Ovary (tissue), 10 donors: ENCODE measurements at places on chromosomes 5 and 9. TPM values are rescaled to one million over a fixed set of nuclear protein-coding genes. Genes with fewer than 3 reads are reported as not detected.
A peak's percentile ranks its signal among the peaks of the same experiment; 100 is the strongest.

SGTB gene
- 9.0 TPM for total RNA-seq

PCDHA8 gene
- 0.52 TPM for total RNA-seq

GBGT1 gene
- total RNA-seq, result 30.5 TPM

SPINK13 gene
- 0.55 TPM for total RNA-seq

PAIP1 gene
- total RNA-seq, result 75.8 TPM

RORB gene
- 0.53 TPM for total RNA-seq

CDO1 gene
- 13.7 TPM for total RNA-seq

CENPK gene
- total RNA-seq, result 0.83 TPM

DNA sequence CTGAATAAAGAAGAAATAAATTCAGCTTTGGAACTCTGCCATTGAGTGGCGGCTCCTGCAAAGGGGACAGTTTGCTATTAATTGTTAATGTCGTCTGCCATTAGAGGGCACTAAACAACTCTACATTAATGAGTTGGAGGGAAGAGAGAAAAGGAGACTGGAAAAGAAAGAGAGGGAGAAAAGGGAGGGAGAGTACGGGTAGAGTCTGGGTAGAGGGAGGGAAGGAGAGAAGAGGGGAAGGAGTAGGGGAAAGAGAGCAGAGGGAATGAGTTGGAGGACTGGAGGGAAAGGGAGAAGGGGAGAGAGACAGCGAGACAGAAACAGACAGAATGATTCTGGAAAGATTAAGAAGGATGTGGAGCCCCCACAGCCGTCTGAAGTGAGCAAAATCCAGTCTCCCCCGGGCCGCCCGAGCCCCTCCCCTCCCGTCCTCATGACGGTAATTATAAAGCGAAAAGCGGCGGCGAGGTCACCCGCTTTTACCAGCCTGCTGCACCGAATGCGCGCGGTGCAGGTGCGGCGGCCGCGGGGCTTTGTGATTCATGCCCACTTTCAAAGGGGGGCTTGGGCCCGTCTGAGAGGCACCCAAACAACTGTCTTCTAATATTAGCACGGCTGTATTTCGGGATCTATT is 1.9 kb upstream of the FST start:
- DNase-seq, result peak; percentile 22

DNA sequence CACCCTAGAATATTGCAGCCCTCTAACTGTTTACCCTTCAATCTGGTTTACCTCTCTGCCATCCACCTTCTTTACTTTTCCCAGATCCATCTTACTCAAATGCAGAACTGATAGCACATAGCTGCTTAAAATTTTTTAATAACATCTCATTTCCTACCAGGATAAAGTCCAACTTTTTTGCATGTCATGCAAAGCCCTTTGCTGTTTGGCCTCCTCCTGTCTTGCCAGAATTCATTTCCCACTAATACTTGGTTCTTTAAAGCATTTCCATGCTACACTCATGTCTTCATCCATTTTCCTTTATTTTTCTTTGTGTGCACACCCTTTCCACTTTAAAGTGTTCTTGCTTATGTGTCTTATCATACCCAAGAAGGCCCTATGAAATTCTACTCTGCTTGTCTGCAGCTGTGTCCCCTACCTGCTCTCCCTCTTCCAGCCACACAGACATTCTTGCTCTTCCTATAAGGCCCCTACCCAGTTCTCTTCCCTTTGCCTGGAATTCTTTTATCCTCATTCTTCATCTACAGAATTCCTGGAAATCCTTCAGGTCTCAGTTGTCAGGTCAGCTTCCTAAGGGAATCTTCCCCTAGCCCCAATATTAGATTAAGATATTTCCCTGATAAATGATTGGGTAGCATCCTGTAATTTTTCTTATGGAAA is 50.3 kb downstream of the TLE4 start:
- DNase-seq, result no peak

DNA sequence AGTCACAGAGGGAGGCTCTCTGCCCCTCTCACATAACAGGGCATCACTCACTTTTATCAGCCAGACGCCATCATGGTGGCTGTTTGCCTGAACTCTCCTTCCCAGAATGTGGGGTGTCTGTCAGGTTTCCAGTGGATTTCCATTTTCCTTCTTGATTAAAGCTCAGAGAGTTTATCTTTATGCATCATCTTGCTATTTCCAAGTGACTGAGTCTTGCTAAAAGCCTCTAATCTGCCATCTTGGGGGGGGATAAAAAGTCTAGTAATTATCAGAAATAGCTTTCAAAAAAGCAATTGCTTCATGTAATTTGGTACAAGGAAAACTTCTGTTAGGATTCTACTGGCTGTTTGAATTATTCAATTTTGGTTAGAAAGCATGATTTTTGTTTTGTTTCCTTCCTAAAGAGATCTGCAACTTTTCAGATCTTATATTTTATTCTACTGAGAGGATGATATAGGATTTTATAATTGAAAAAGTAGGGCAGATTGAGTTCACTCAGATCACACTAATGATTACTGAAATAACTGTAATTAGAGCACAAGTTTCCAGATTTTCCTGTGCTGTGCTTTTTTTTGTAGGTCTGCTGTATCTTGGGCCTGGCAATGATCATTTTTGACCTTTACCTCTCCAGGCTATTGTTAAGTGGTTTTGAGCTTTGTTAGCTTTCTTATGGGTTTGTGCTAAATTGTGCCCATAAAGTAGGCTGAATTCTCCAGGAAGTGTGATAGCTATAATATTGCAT is 661.5 kb downstream of the TLE4 start:
- no peak for DNase-seq

DNA sequence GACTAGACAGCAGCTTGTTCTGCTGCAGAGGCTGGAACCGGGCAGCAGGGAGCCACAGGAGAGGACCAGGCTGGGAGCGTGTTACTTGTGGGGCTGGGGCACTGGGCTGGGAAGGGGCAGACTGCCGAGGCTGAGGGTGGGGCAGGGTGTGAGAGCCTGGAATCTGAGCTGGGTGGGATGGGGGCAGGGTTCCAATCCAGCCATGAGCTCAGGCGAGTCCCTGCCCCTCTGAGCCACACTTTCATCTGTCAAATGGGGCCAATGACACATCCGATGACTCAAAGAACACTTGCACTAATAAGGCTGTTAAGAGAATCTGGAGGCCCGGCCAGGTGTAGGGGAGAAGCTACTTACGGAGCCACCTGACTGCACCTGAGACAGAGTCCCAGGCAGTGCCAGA is 18.7 kb upstream of the WDR38 start:
- no peak for DNase-seq

GRCh38 chr5:74040065-74040551 is 414.1 kb downstream of the ARHGEF28 start:
- peak; percentile 39 for DNase-seq

DNA sequence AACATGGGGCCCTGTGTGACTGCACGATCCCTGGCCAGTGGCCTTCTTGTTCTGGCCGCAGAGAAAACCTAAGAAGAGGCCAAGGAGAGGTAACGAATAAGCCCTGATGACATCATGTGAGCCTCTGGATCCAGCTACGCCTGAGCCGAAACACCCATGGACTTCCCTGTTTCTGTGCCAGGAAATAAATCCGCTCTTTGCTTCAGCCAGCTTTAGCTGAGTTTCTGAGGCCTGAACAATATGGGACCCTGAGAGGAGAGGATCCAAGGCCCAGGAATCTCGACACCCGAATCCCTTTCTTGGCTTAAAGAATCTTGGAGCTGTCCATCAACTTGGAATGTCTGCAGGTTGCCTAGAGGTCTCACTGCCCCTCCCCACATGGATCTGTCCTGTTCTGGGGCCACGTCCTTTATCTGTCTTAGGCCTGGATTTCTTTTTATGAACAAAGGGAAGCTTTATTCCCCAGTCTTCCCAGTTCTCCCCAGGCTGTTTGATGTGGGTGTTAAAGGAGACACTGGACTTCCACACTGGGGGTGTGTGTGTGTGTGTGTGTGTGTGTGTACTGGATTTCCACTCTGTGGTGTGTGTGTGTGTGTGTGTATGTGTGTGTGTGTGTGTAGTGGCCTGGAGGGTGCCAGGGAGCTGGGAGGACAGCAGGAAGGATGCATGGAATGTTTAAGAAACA is 13.7 kb downstream of the IER5L start:
- peak; percentile 43 for DNase-seq

GRCh38 chr5:155015239-155015638 is 1.7 kb downstream of the KIF4B start:
- no peak for DNase-seq

GRCh38 chr9:15942831-15943424 is 390.1 kb downstream of the CCDC171 start:
- no peak for DNase-seq

DNA sequence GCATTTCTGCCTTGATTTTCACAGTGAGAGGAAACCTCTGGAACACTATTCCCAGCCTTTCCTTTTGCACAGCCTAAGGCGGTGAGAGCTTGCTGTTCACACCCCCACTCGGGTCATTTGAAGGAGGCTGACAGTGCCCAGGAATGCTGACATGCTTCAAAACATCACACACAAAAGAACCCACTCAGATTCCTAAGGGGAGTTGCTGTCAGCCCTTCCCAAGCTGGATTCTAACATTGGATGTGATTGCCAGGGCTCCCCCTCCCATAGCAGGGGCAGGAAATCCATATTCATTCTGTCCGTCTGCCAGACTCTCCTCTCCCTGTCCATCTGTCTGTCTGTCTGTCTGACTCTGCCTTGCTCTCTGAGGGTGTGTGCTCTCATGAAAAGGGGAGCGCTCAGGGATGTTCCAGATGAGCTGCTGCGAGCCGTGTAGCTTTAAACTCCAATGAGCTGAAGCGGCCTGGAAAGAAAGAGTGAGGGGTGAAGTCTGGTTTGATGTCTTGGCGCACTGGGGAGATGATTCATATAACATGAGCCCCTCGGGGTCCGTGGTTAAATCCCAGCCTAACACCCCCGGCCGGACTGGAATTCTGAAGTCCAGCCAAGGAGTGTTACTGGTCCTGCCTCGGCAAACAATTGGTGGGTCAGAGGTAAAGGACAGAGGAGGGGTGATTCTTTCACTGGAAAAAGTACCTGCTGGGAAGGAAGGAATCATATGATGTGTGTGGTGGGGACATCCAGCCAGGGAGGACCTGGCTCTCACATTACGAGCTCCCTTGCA is 517.0 kb downstream of the CCDC171 start:
- no peak for DNase-seq

GRCh38 chr5:172852490-172853354 is 18.7 kb downstream of the ERGIC1 start:
- no peak for DNase-seq

DNA sequence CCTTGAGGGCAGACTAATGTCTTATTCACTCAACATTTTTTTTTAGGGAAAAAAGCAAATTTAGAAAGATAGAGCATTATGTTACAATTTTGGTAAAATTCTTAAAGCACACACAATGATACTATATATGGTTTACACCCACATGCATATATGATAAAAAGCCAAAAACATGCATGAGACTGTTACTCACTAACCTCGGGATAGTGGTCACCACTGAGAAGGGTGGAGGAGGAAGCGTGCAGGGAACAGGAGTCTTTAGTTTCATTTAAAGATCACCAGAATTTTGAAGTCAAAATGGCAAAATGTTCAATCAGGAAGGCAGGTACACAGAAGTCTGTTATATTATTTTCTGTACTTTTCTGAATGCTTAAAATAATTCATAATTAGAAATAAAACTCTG is 9.2 kb downstream of the ARL15 start:
- no peak for DNase-seq

DNA sequence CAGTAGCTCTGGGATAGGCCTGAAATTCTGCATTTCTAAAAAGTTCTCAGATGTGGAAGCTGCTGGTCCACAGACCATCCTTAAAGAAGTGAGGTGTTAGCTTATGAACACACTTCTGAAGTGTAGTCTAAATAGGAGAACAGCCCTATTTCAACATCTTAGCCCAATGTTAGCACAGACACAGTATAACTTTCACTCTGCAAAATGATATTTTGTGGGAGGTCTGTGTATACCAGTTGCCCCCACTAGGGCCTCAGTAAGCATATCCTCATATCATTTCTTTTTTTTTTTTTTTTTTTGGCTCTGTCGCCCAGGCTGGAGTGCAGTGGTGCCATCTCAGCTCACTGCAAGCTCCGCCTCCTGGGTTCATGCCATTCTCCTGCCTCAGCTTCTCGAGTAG is 7.5 kb upstream of the HABP4 start:
- DNase-seq, result no peak

GRCh38 chr9:125391704-125392103 is 130.1 kb downstream of the GAPVD1 start:
- no peak for DNase-seq

DNA sequence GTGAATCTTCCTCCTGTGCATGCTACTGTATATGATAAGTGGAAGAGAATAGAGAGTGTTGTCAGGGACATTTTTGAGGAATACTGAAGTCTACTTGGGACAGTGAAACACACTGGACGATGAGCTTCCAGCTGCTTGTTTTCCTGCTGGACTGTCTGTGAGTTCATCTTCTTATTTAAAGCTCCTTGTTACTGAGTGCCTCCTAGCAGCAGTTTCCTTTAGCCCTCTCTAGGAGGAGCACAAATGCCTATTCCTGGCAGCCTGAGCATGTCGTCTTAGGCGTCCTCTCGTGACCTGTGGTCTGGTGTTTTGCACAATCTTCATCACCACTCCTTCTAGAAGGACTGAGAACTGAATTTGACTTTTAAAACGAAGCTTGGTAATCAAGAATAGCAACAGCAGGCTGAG is 43.8 kb downstream of the ANKRD33B start:
- no peak for DNase-seq

- no peak for DNase-seq
Observed at GRCh38 chr9:34777666-34778065, 67.7 kb upstream of the CCL21 start.

DNA sequence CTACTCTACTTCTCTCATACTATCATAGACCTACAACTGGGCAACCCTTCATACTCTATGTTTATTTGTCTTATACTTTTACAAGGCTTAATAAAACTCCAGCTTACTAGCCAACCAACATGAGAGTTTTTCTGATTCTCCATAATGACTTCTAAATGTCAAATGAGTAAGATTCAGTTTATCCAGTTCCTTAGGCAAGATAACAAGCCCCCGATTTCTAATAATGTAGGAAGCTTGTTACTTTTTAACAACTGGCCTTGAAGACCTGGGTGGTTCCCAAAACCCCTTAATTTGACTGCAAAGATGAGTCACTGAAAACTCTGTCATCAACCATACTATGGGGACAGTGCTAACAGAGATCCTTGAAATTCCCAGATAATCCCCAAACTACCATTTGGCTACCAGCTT is 294.6 kb upstream of the ACTBL2 start:
- no peak for DNase-seq

- DNase-seq, result no peak
Observed at GRCh38 chr5:36630201-36631145, 24.1 kb downstream of the SLC1A3 start.

DNA sequence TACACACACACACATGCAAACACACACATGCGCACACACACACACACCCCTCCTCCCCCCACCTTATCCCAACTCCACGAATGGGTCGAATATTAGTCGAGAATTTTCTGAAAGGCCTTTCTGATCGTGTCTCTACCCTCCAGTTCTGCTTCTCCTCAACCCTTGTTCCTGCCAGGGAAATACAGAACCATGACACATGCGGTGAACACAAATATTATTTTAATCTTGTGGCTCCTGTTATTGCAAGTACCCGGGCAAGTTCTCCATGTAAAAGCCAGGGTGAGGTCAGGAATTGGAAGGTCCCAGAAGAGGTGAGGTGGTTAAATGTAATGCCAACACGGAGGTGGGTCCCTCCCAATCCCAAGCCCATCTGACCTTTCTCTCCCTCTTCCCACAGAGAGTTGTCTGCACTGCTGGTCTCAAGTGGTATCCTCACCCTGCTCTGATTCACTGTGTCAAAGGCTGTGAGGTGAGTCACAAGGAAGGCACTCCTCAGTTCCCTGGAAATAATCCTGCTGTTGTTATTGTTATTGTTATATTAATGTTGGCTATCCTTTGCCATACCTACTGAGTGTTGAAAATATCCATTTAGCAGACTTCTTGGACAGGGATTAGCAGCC is 223.7 kb downstream of the PAPPA start:
- DNase-seq, result no peak
